ENCODE measurements at places on chromosomes 4 and X.

DNA sequence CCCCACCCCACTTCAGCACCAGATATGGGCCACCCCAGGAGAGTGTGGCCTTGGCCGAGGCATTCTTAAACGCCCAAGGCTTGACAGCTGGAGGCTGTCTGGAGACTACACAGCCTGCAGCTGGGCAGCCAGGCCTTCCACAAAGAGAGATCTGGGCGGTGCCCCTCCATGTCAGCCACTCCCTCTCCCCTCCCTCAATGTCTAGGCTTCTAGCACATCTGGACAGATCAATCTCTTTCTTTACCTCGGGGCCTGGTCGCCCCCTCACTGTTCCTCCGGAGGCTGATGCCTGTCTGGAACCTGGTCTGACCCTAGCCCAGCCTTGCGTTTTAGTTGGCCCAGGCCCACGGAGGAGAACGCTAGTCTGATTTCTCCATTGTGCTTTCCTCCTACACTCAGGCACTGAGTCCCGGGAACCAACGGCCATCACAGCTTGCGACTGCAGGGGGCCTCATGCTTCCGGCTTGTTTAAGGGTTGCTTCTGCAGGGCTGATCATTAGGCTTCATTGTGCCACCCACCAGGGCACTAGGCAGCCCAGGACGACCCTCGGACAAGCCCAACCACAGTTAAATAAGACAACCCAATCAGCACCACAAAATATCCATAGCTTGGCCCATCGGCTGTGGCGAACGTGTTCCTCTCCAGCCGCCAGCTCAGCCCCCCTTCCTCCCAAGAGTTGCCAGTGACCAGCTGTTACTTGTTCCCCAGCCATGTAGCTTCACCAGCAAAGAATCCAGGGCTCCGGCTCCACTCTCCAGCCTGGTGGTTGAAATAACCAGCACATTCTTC lies 200.6 kb downstream of the BCOR start:
- DNase-seq, result no peak

- no peak for DNase-seq
Measured at GRCh38 chr4:183657564-183657963, 1.4 kb downstream of the RWDD4 start.

- DNase-seq, result no peak
Measured at GRCh38 chr4:7779432-7779768, 160.3 kb downstream of the AFAP1 start.

- DNase-seq, result no peak
Measured at GRCh38 chr4:15242021-15242420, 185.8 kb upstream of the C1QTNF7 start.

- no peak for DNase-seq
Measured at GRCh38 chr4:77100234-77100633, 24.4 kb upstream of the CCNI start.

- DNase-seq, result no peak
Measured at GRCh38 chr4:161097821-161098220, 1066.0 kb downstream of the FSTL5 start.

GRCh38 chrX:43469391-43470054 lies 186.6 kb upstream of the MAOA start:
- peak; percentile 7 for DNase-seq

DNA sequence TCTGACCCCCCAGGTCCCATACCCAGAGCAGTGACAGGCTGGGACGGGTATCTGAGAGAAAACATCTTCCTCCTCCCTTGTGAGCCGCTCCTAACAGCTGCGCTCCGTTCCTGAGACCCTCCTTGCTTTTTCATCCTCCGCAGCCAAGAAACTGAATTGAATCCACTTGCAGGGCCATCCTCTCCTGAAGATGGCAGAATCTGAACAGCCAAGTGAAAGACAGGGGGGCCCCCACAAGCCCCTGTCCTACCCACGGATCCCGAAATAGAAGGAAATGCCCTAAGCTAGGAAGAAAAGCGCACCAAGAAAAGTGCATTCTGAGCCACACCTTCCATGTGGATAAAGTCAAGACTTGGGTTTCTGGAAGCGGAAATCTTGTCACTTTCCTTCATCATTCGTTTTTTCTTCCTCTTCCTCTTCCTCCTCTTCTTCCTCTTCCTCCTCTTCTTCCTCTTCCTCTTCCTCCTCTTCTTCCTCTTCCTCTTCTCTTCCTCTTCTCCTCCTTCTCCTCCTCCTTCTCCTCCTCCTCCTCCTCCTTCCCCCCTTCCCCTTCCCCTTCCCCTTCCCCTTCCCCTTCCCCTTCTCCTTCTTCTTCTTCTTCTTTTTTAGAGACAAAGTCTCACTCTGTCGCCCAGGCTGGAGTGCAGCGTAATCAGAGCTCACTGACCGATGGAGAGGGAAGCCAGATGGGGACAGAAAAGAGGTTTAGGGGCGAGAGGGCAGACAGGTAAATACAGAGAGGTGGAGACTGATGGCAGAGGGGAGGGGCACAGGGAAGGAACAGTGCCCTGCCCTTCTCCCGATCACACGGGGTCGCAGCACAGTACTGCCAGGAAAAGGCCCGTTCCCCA lies 86.0 kb upstream of the WWC2 start:
- DNase-seq, result no peak

- peak; percentile 25 for DNase-seq
Measured at GRCh38 chr4:76874176-76874575, 23.8 kb downstream of the SOWAHB start.

- no peak for DNase-seq
Measured at GRCh38 chr4:124183231-124183630, 529.3 kb downstream of the ANKRD50 start.

DNA sequence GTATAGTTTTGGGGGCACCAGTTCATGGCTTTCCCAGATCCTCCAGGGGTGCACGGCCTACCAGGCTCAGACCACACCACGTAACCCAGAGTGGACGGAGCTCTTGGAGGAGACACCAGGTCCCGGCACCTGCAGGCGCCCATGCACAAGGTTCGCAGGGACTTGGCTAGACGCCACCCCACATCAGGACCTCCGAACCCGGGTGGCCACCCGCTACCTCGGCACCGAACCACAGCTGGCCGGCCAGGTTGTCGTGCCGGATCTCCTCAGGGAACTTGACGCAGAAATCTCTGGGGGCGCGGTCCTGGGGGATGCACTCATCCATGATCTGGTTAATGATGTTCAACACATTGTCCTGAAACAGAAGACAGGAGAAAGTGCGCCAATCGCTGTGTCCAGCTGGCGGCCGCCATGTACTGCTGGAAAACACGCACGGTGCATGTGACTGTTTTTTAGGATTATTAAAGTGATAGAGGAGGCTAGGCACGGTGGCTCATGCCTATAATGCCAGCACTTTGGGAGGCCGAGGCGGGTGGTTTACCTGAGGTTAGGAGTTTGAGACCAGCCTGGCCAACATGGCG lies 77.1 kb downstream of the ZFYVE28 start:
- no peak for DNase-seq

DNA sequence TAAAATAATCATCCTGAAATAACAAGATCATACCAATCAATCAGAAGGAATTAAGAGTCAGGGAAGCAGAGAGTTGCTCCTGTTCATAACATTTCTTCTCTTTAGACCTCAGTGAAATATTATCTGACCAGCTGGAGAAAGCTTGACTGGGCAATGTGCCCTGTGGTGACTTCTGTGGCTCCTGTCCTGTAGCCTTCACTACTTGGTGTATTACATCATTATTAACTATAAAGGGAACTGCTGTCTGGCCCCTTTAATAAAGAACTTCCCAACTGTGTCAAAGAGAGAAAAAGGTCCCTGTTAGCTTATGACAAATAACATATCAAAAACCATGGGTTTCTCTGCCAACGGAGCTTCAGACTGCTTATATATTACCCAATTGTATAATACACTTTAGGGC lies 18.0 kb downstream of the OPHN1 start:
- no peak for DNase-seq

DNA sequence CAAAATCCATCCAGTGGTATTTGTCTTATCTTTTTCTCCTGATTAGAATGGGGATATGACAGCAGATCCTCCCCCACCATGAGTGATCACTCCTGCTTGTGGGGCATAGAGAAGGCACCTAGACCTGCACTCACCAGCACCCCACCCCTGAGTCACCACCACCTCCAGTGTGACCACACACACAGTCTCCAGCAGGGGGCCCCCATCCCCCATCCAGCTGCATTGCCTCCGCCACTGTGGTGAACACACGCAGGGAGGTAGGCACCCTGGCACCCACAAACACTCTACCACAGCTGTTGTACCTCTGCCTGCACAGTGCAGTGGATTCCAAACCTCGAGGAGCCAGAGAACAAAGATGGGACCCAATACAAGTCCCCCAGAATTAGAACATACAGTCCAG lies 9.0 kb upstream of the MAGEA8 start:
- DNase-seq, result peak; percentile 46

- no peak for DNase-seq
Measured at GRCh38 chr4:101114936-101115372, 232.4 kb downstream of the PPP3CA start.

DNA sequence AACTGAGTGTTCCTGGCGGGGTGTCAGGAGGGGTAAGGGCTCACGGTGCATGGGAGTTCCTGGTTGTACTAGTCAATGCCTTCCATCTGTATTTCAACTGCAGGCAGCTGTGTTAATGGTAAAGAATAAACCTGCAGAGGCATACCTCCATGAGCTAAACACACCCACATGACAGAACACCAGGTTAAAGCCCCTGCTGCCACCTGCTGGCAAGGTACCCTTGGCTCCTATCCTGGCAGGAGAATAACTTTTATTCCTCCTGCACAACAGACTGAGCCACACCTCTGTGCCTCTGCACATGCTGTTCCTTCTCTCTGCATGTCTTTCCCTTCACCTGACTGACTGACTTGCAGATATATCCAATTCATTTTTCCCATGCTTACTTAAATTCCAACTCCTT lies 11.1 kb downstream of the ITIH6 start:
- no peak for DNase-seq

DNA sequence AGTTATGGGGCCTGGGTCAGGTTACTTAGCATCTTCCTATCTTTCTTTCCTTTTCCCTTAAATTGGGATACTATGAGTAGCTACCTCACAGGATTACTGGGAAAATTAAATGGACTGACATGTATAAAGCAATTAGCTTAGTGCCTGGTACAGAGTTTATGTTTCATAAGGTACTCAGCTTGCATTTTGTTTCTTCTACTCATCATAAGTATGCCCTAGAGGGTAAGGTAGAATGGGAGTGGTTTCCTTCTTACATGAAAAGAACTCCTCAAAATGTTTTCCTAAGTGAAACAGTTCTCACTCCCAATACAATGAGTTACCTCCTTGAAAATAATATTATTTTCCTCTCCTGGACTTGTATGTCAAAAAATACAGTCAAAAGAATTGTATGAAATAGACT lies 75.7 kb downstream of the NPFFR2 start:
- no peak for DNase-seq

- DNase-seq, result no peak
Measured at GRCh38 chrX:107714206-107714891, 61.2 kb downstream of the TSC22D3 start.

Measured in GM13977 (cell line).